ENCODE measurements at places on chromosomes 2 and 18.

DNA sequence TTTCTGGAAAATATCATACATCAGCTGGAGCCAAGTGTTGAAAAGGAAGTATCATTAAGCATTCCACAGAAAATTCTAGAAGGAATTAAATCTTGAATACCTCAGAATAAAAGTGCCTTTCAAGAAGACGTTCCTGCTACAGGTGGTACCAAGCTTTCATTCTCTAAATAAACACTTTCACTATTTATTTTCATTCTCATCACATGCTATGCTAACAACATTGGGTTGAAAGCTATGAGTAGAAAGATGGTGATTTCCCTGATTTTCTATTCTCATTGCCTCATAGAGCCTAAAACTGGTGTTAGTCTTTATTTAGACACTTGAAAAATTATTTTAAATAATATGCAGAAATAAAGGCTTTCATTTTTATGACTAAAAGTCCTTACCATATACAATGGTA is 324.7 kb downstream of the LRP1B start:
- DNase-seq: no peak

DNA sequence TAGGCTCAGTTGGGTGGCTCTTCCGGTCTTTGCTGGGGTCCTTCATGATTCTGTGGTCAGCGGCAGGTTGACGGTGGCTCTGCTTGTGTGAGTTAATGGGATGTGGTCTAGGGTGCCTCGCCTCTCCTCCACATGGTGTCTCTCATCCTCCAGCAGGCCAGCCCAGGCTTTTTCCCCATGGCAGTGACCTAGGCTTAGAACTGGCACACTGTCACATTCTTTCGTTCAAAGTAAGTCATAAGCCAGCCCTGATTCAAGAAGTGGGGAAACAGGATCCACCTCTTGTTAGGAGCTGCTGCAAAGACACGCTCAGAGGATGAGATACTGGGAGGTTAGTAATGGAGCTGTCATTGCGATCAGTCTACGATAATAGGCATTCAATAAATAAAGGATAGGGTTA is 46.0 kb upstream of the CTIF start:
- DNase-seq: no peak

DNA sequence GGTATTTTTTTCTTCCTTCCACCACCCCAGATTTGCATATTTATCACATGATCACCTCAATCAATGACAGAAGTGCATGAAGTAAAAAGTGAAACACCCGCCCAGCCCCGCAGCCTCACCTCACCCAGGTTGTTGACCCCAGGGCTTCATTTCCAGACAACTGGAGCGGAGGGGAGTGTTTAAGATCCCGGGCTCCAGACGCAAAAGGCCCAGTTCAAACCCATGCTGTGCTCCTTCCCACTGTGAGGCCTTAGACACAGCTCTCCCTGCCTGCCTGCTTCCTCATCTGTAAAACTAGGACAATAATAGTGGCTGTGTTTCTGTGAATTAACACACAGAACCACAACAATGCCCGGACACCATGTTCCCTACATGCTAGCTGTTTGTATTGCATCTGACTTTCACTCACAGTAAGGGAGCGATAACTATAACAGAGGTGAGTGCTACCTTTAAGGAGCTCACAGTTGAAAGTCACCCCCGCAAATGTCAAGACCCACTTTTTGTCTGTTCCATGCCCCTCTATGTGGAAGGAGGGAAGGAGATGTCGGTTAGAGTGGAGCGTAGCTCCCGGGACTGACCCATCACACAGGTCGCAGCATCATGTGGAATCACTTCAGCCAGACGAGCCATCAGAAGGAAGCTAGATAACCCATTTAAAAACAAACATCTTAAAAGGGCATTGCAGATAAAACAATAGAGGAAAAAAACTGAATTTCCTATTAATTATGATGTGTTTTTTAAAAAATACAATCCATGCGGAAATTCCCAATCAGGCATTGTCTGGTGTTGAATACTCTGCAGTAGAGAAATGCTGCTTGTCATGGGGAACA is 77.5 kb upstream of the DAPL1 start:
- DNase-seq: no peak

DNA sequence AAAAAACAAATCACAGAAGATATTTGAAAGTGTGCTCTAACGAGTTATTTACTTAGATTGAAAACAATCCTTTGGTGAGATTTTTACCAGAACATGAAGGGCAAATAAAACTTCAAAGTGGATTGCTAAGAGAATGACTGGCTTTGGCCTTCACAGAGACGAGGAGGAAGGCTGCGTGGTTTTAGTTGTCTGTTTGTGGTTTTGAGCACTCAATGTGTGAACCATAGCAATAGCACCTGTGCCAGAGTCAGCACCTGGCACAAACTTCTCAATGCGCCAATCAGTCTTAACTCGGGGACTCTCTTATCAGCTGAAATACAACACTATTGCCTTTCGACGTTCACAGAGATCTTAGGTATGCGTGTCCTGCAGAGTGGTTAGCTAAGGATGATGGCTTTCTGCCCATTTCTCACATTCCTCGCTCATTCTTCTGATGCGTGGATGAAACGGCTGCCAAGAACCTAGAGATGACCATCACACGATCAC is 70.0 kb downstream of the MBP start:
- no peak for DNase-seq

DNA sequence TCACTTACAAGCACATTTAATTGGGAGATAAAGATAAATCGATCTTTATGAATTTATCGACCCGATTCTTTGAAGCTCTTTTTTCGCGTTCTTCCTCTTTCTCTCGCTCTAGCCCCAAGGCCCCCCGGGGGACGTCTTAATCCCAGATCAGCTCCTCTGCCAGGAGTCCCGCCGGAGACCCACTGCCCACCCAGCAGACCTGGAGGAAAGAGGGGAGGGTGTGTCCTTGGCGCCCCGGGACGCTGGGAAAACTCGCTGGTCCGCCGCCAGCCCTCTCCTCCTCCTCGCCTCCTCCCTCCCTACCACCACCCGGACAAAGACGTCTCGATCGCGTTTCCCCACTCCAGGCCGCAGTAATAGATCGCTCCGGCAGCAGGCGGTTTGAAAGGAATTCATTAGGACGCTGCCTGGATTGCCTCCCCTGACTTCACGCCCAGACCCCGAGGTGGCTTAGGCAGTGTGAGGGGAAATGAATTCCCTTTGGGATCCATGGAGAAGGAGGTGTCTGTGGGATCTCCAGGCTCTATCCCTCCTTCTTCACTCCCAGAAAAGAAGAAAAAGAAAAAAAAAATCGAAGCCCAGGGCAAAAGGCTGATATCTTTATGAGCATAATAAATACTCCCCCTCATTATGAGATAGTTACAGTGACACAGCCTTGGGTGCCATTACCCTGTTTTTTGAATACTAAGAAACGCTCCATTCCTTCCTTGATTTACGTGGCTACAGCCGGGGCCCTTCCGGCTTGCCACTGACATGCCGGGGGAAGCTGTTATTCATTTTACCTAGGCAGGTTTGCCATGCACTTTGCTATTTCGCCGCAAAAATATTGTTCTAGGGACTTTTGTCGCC is 1.8 kb upstream of the GBX2 start:
- no peak for DNase-seq

DNA sequence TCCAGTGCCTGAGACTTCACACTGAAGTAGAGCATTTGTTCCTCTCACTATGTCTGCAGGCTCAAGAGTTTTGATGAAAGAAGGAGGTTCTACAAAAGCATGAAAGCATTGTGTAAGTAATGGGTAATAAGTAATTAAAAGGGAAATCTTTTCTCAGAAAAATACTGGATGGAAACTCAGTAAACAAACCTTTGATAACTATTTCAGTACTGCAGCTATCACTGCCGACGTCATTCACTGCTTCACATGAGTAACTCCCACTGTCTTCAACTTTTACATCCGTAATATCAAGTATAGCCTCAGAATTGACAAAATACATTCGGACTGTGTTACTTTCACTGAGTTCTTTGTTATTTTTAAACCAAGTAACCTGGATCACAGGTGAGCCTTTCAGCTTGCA is 72.7 kb downstream of the TTN start:
- no peak for DNase-seq

DNA sequence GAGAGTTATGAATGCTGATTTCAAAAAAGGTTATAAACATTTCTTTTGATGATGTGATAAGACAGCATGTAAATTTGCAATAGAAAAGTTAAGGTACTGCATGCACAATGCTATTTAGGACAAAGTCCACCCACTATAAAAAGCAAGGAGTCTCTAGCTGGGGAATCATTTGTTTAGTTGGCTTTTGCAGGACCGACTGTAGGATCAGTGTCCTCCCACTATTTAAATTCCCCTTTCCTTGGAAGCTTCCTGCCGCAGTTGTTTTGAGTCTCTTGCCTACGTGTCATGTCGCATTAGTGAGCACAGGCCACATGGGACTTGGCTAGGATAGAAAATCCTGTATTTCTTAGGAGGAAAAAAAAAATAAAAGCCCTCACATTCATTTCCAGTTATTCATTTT is 13.1 kb downstream of the QPCT start:
- DNase-seq: no peak

DNA sequence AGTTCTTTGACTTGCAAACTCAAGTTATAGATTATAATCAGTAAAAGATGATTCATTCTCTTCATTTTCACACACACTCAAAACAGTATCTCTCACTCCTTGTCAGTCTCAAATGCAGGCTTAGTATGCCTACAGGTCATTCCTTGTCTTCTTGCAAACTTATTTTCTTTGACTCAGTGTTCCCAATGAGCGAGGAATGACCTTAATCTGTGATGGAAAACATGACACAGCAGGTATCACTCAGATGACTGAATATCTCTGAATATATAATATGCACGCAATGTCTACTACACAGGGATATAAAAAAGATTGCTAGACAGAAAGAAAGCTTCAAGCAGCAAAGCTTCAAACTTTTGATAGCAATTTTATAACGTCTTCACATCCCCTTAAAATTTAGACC is 127.8 kb upstream of the RGPD4 start:
- DNase-seq: no peak

GRCh38 chr2:26559044-26559405 is 81.1 kb upstream of the OTOF start:
- DNase-seq: no peak

- no peak for DNase-seq
Observed at GRCh38 chr2:24123922-24124580, 782 bp downstream of the FAM228B start.

- DNase-seq: peak; percentile 24
Observed at GRCh38 chr18:23067236-23067635, 68.0 kb upstream of the CABLES1 start.

DNA sequence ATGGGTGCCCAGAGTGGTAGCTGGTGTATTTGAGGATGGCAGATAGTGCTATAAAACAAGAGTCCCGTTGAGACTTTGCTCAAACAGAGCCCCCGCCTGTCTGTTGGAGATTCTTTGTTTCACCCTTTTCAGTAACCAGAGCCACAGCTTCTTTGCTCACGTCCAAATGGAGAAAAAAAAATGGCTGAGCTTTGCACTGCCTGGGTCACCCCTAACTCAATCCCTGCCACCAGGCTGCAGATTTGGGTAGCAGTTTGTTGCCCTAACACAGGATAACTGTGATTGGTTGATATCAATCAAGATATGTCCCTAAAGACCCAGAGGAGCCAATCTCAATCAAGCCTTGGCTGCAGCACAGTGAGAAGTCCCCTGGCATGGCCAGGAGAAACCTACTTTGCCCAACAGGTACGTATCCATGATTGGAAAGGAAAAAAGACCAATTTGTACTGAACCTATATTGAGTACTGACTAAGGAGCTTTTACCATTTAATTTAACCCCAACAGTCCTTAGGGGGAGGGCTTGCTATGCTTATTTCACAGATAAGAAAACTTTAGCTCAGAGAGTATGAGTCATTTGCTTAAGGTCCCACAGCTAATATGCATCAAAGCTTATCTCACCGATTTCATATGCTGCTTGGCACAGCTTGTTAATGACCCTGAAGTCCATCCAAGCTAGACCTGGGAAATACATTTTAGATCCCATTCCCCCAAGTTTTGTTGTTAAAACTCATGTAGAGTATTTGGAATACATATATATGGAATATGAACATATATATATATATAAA is 72.0 kb upstream of the SH3BP4 start:
- DNase-seq: no peak

DNA sequence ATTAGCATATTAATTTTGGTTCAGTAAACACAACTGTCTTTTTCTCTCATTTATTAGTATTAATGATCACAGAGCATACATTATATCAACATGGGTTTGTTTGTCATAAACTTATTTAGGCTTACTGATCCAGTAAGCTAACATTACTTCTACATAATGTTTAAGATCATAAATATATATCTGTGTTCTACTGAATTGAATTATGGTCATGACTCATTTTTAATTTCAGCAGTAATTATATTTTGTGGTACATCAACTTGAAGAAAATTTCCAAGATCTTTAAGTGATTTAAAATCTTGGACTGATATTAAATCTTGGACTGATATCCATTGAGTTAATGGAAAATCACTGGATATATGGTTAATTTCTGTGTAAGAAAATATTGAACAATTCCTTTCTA is 111.7 kb downstream of the CALCRL start:
- DNase-seq: no peak

- DNase-seq: no peak
Observed at GRCh38 chr2:154978244-154978643, 279.7 kb downstream of the KCNJ3 start.

Data from A673 (cell line).